Stimulated activated CD4-positive, alpha-beta T cell treated with anti-CD3 and anti-CD28 coated beads, TNF-alpha, amount 100 ng/mL, for 4 hours (primary cell): ENCODE measurements at places on chromosomes 12 and 14.

- DNase-seq = no peak
These were observed 23.2 kb downstream of the CLIP1 start for GRCh38 chr12:122399254-122399591.

GRCh38 chr12:15831315-15831978 is 42.3 kb upstream of the EPS8 start:
- no peak for DNase-seq

- DNase-seq = no peak
These were observed 292.3 kb downstream of the TMEM121 start for GRCh38 chr14:105818712-105819005.

DNA sequence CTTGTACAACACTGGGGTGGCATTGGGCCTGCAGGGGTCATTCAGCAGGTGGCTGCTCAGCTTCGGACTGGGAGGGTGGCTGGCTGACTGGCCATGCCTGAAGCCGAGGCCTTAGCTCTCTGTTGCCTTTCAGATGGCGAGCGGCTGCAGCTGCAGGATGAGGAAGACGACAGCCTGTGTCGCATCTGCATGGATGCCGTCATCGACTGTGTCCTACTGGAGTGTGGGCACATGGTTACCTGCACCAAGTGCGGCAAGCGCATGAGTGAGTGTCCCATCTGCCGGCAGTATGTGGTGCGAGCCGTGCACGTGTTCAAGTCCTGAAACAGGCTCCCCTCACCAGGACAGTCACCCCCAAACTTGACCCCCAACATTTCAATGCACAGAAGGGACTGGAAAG is 23.3 kb downstream of the RNF34 start:
- DNase-seq = no peak

GRCh38 chr14:34733245-34733644 is 18.9 kb upstream of the CFL2 start:
- DNase-seq = no peak
